ENCODE measurements at places on chromosomes 1 and 21.

GRCh38 chr1:99228153-99228552 is 36.1 kb upstream of the PLPPR4 start:
- no peak for DNase-seq

- no peak for DNase-seq
Observed at GRCh38 chr1:63624911-63625310, 31.7 kb downstream of the PGM1 start.

- DNase-seq = no peak
Observed at GRCh38 chr1:41255978-41256377, 13.9 kb upstream of the SCMH1 start.

GRCh38 chr1:30786264-30786991 is 28.9 kb upstream of the LAPTM5 start:
- DNase-seq = no peak

DNA sequence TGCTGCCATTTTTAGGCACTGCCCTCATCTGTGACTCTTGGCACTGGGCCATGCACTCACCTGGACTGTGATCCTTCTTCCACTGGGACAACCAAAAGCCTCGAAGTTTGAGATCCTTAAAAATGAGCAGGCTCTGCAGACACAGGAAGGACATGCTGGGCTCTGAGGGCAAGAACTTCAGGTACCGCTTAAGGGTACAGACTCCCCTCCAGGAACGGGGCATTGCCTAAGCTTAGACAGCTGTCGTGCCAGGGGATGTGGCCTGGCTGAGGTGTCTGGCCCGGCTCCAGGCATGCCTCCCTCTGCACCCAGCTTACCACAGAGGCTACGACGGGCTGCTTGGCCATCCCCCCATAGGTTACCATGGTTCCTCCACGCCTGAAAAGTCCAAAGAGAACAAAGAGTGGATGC is 14.2 kb upstream of the SRSF4 start:
- no peak for DNase-seq

DNA sequence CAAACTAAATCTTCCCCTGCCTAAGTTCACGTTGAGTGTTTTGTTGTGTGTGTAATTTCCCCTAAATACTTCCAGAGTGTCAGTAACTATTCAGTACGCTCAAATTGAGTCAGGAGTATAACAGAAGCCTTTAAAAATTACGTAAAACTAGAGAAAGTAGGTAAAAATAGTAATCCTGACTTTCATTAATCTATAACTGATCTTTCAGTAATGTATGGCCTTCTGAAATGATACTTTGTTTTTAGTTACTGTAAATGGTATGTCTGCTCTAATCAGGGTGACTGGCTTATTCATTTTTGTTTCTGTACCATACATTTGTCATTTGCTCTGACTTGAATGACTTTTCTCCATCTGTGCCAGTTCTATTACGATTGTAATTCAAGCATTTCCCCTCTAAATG is 29.4 kb downstream of the MIER1 start:
- no peak for DNase-seq

DNA sequence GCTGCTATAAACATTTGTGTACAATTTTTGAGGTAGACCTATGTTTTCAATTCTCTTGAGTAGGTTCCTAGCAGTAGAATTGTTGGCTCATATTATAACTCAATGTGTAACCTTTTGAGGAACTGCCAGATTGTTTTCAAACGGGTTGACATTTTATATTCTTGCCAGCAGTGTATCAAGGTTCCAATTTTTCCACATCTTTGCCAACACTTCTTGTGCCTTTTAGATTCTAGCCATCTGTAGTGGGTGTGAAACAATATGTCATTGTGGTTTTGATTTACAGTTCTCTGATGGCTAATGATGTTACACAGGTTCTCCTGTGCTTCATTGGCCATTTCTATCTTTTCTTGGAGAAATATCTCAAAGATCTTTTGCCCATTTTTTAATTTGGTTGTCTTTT is 36.4 kb downstream of the MAP3K7CL start:
- no peak for DNase-seq

GRCh38 chr21:33205476-33205875 is 24.3 kb upstream of the IFNAR2 start:
- no peak for DNase-seq
